ENCODE measurements at places on chromosomes 2 and 18.

DNA sequence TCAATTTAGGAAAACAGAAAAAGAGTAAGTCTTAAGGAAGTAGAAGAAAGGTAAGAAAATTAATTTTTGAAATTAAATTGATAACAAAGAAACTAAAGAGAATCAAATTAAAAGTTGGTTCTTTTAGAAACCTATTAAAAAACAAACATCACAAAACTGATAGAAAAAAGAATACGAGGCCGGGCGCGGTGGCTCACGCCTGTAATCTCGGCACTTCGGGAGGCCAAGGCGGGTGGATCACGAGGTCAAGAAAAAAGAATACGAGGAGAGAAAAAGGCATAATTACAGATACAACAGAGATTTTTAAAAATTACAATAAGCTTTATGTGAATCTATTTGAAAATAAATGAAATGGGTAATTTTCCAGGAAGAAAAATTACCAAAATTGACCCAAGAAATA lies 11.8 kb downstream of the PREPL start:
- DNase-seq, result no peak

DNA sequence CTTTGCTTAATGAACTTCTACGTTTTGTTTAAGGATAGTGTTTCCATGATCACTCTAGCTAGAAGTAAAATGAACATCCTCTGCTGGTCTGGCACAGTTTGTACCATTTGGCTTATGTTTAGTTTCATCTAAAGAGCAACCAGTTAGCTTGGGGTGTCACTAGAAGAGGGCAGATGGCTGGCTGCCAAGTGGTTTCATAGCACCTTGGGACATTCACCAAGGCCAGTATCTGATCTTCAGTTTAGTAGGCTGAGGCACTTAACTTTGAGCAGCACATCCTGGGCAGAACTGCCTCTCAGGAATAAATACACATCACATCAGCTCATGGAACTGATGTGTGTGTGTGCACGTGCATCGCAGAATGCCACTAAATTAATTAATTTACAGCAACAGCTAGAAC lies 68.4 kb downstream of the NXPH2 start:
- DNase-seq, result no peak

DNA sequence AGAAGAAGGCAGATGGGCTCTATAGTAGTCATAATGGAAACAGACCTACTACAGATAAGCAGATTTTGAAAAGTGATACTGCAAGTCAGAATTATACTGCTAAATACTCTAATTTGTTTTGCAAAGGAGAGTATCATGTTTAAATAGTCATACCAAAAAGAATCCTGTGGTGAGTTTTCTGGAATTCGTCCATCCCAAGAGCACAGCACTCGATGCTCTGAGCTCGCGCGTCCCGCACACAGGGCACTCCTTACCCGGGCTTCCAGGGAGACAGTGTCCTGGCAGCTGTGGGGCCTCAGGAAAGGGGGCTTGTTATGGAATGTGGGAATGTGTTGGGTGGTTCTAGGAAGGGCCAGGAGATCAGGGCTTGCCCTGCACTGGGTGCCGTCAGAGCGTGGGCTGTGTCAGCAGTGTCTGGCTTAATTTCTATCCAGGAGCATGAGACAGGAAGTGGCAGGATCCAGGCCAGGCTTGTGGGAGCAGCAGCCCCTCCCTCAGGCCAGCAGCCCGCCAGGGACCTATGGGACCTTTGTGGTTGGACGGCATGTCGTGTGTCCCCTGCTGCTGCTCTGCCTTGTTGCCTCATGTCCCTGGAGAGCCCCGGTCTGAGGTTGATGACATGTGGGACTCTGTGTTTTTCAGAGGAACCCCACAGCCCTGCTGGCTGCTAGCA lies 193.2 kb upstream of the TPO start:
- no peak for DNase-seq

DNA sequence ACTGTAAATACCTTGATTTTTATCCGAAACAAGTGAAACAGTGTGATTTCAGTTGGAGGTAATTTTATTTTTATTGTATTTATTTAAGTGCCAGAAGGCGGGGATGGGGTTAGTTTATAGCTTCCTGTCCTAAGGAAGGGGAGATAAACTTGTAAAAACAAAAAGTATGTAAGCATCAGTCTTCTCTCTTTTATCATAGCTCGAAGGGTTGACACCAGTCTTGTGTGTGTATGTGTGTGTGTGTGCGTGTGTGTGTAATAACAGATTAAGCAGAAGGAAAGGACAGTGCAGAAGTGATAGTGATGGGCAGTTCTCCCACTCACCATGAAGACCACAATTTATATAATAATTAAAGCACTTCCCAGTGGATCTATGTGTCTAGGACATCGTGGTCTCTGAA lies 793.3 kb downstream of the PLCL1 start:
- DNase-seq, result no peak

DNA sequence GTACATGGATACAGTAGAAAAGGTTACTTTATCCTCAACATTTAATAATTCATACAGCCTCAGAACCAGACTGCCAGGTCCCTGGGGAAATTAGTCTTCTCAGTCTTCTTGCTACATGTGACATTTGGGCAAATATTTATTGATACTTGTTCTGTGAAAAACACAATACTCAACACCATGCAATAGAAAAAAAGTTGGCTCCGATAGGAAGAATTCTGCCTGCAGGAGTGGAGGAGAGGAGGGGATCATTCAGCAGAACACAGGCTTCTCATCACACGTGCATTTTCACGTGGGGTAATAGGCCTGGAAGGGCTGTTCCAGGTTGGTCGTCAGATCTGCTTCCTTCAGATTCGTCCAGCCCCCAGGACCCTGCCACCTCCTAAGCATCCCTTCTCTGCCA lies 58.4 kb upstream of the ACKR3 start:
- no peak for DNase-seq

GRCh38 chr2:19214682-19215391 lies 143.6 kb downstream of the OSR1 start:
- no peak for DNase-seq

- peak; percentile 35 for DNase-seq
These were observed 27.1 kb upstream of the TFPI start for GRCh38 chr2:187581125-187581896.

DNA sequence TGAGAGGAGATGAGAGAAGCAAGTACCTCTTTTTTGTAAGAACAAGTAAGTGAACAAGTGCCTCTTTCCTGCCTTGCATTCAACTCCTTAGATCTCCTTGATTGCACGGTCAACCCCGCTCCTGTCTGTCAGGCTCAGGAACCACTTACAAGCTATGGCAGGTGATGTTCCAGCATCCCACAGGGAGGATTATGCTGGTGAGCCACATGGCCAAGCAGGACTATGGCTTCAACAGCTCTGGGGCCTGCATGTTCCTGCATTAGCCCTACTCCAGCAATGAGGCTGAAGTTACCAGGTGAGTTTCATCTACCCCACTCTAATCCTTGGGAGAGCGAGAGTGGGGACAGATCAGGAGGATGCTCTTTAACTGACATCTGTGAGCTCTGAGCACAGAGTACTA lies 29.5 kb downstream of the TTC32 start:
- no peak for DNase-seq

DNA sequence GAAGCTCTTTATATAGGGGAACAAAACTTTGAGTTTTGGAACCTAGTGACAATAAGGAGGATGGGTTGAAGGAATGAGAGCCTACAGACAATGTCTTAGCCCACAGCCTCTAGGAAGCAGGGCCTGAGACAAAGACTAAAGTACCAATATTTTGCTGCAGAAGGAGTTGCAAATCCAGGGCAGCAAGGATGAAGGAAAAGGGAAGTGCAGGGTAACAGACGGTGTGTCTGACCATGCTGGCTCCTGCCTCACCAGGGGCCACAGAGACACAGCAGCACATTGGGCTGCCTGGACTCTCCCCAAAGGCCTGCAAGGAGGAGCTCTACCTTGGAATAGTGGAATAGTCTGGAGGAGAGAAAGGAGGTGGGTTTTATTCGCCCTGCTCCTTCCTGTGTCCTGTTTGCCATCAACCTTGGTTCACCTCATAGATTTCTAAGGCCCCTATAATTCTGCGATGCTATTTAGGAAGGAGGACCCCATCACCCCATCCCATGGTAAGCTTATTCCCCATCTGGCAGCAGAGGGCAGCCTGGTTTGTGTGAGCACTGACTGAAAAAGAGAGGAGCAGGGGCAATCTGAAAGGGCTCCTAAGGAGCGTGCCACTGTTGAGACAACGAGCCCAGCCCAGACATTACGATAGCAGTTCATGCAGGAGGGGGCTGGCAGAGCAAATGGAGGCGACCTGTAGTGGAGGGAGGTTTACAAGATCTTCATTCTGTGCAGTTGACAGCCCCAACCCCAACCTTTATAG lies 143.4 kb downstream of the MGAT5 start:
- no peak for DNase-seq

GRCh38 chr2:30979822-30980245 lies 158.4 kb downstream of the GALNT14 start:
- DNase-seq, result no peak

DNA sequence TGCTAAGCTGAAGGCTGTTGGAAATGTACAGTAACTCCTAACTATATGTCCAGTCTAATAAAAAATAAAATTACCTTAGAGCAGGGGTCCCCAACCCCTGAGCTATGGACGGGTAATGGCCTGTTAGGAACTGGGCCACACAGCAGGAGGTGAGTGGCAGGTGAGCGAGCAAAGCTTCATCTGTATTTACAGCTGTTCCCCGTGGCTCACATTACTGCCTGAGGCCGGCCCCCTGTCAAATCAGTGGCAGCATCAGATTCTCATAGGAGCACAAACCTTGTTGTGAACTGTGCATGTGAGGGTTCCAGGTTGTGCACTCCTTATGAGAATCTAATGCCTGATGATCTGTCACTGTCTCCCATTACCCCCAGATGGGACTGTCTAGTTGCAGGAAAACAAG lies 73.1 kb upstream of the CXCR4 start:
- no peak for DNase-seq

- DNase-seq, result no peak
These were observed 157.3 kb upstream of the FANCL start for GRCh38 chr2:58398406-58398805.

GRCh38 chr18:43486462-43486861 lies 209.2 kb upstream of the SYT4 start:
- no peak for DNase-seq

- DNase-seq, result no peak
These were observed 1.2 kb upstream of the ZCCHC2 start for GRCh38 chr18:62521593-62521992.

- DNase-seq, result no peak
These were observed 559.5 kb downstream of the PIK3C3 start for GRCh38 chr18:42514512-42514911.

- no peak for DNase-seq
These were observed 213.4 kb upstream of the STK17B start for GRCh38 chr2:196384729-196385128.

DNA sequence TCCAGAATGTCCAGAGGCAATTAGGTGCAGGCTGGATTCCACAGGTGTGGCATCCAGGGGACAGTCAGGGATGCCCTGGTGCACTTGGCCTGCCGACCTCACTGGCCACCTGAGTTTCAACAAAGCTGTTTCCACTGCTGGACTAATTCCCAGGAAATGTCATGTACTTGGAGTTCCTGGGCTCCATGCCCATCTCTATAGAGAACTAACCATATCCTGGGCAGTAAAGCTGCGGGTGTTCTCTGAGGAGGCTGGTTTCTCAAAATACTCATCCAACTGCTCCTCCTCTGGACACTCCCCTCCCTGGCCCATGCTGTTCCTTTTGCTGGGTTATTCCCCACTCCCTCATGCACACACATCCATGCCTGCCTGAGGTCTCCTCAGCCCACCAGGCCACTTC lies 161.9 kb upstream of the SKOR2 start:
- DNase-seq, result no peak

GRCh38 chr2:118053681-118054080 lies 34.6 kb upstream of the INSIG2 start:
- DNase-seq, result no peak

- no peak for DNase-seq
These were observed 53.4 kb downstream of the BOLA3 start for GRCh38 chr2:74094291-74094690.

DNA sequence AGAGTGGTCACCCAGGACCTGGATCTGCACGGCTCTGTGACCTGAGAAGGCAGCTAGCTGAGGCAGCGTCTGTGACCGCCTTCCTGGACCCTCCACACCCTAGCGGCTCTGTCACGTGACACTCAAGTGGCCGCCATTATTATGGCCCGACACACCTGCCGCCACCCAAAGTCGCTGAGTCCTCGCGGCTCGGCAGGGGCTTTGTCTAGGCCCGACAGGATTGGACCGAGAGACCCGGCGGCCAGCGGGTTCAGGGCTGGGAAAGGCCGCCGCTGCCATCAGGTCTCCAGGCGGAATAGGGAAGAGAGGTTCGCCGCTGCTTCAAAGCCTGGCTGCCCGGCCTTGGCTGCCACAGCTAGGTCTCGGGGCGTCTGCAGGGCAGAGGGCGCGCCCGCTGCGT lies 1162.5 kb upstream of the LRRTM1 start:
- no peak for DNase-seq

- DNase-seq, result no peak
These were observed 21.5 kb downstream of the IL1RN start for GRCh38 chr2:113148606-113149552.

- DNase-seq, result no peak
These were observed 19.3 kb downstream of the PTMA start for GRCh38 chr2:231727621-231728020.

DNA sequence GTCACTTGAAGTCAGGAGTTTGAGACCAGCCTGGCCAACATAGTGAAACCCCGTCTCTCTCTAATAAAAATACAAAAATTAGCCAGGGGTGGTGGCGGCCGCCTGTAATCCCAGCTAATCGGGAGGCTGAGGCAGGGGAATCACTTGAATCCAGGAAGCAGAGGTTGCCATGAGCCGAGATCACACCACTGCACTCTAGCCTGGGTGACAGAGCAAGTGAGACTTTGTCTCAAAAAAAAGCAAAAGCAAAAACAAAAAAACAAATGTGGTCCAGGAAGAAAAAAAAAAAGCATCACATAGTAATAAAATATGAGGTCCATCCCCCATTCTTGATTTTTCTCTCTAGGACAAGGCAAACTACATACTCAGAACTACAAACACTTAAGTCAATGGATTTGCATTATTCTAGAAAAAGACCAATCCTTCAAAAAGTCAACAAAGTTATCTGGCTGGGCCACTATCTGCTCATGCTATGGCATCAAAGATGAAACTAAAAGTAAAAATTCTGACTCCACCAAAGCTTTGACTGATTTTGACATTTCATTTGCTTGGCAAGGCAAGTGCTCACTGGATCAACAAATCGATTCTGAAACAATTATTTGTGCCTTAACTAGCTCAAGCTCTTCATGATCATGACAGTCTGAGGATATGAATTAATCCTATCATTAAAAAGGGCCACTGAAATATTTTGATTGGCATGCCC lies 28.4 kb downstream of the MEX3C start:
- DNase-seq, result no peak

DNA sequence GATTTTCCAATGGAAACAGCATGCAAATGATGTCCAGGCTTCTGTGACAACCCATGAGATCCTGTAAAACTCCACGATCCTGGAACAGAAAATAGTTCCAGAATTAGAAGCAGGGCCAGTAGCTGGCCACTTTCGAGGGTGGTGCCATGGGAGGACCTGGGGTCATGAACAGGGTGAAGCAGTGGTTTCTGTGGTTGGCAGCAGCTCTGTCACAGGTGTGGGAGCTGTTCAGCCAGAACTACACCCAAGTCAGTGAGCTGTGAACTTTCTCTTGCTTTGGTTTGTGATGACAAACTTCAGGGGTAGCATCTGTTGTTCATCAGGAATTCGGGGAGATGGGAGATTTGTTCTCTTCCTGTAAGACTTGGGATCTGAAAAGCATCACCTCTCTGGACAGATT lies 314.4 kb upstream of the NT5C1B start:
- no peak for DNase-seq
